Muscle of leg (tissue), 16 donors: ENCODE measurements at places on chromosomes 16 and 17. TPM values are rescaled to one million over a fixed set of nuclear protein-coding genes. Genes with fewer than 3 reads are reported as not detected.

The PDE6G gene
- 2.6 TPM for total RNA-seq

The DPEP3 gene
- 0.04 TPM for total RNA-seq

The MYO15B gene
- total RNA-seq, result 77.4 TPM

The CLEC16A gene
- total RNA-seq, result 13.7 TPM

The GNAO1 gene
- 0.49 TPM for total RNA-seq

The AGRP gene
- not detected for total RNA-seq

The PRSS8 gene
- total RNA-seq, result not detected

The PLCD3 gene
- 15.1 TPM for total RNA-seq

The CFAP119 gene
- total RNA-seq, result 1.8 TPM

The MYLK3 gene
- 14.8 TPM for total RNA-seq

The CORO1A gene
- 4.7 TPM for total RNA-seq

The SGCA gene
- total RNA-seq, result 265 TPM

The ANKRD40CL gene
- total RNA-seq, result not detected

The MIEN1 gene
- 17.9 TPM for total RNA-seq

The KRT25 gene
- 0.35 TPM for total RNA-seq

The USH1G gene
- total RNA-seq, result not detected

The ASPA gene
- 3.8 TPM for total RNA-seq

The CD300LF gene
- 0.22 TPM for total RNA-seq

The SERPINF2 gene
- 0.58 TPM for total RNA-seq

The NPIPB9 gene
- total RNA-seq, result 1.2 TPM

The KRTAP2-1 gene
- total RNA-seq, result not detected

The MPP2 gene
- 1.5 TPM for total RNA-seq

The HSD17B2 gene
- 0.31 TPM for total RNA-seq

The ZNF200 gene
- total RNA-seq, result 8.4 TPM

The TEPSIN gene
- total RNA-seq, result 8.9 TPM

The GUCY2D gene
- total RNA-seq, result under 0.01 TPM

The PLXDC1 gene
- 2.0 TPM for total RNA-seq

The NATD1 gene
- total RNA-seq, result 8.7 TPM

The TOM1L2 gene
- 18.5 TPM for total RNA-seq

The KRT12 gene
- total RNA-seq, result not detected
